ENCODE measurements at places on chromosomes 5 and 9.

- no peak for DNase-seq
These were observed 42.4 kb downstream of the CPLANE1 start for GRCh38 chr5:37206736-37207135.

- DNase-seq, result no peak
These were observed 117.5 kb upstream of the ZNF366 start for GRCh38 chr5:72624641-72625236.

GRCh38 chr5:65184780-65185179, 296.9 kb downstream of the ADAMTS6 start:
- no peak for DNase-seq

DNA sequence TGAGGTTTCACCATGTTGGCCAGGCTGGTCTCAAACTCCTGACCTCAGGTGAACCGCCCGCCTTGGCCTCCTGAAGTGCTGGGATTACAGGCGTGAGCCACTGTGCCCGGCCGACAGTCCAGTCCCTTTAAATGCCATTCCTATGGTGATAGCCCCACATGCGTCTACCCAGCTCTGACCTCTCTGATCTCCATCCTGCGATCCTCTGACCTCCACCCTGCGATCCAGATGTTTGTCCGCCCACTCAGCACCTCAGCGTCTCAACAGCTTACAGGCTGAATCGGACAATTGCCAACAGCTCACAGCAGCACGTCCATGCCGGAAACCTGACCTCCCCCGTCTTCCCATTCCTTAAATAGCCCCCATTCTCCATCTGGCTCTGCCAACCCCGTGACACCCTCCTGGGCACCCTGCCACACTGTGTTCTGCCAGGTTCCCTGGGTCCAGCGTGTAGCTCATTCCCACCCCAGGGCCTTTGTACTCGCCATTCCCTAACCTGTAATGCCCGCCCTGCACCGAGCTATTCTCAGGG, 44.0 kb upstream of the RNU6ATAC start:
- DNase-seq, result no peak

- DNase-seq, result peak; percentile 39
These were observed 639 bp downstream of the EHMT1 start for GRCh38 chr9:137619240-137620047.

- DNase-seq, result peak; percentile 16
These were observed 119.9 kb downstream of the KCNIP1 start for GRCh38 chr5:170623576-170624181.

- DNase-seq, result no peak
These were observed 17.9 kb downstream of the HNRNPK start for GRCh38 chr9:83962165-83962564.

DNA sequence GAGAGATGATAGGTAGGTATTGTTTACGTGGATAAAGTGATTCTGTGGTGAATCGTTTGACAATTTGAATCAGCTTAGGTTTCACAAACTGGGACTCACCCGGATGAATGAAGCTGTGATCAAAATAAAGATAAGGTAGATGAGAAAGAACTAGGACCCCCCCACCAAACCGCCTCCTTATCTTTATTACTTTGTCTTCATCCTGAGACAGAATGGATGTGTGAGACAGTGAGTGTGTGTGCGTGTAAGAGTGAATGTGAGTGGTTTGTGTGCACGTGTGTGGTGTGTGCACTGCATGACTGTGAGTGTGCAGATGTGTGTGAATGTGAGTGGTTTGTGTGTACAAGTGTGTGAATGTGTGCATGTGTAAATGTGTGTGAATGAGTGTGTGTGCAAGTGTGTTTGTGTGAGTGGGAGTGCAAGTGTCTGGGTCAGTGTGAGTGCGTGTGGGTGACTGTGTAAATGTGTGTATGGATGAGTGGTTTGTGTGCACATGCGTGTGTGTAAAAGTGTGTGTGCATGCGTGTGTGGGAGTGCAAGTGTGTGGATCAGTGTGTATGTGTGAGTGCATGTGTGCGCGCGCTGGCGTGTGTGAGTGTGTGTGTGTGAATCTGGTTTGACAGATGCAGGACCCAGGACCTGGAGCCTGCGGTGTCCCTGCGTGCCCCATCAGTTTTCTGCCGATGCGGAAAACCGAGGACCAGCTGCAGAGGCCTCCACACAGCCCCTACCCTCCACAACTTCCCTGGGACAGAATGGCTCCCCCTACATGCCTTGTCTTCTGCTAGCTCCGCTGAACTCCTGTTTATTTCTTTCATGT, 11.4 kb upstream of the ENG start:
- peak; percentile 39 for DNase-seq

- DNase-seq, result no peak
These were observed 22.7 kb downstream of the CHD1 start for GRCh38 chr5:98905857-98906688.

- no peak for DNase-seq
These were observed 27.4 kb downstream of the TENT4A start for GRCh38 chr5:6740586-6741150.

GRCh38 chr9:9124616-9125015, 1325.0 kb upstream of the DMAC1 start:
- no peak for DNase-seq

- DNase-seq, result no peak
These were observed 357.4 kb upstream of the CCNH start for GRCh38 chr5:87770016-87770570.

GRCh38 chr5:78500028-78500427, 139.6 kb downstream of the SCAMP1 start:
- no peak for DNase-seq

- no peak for DNase-seq
These were observed 58.7 kb upstream of the SUSD1 start for GRCh38 chr9:112233769-112234168.

- DNase-seq, result no peak
These were observed 2.7 kb upstream of the PDGFRB start for GRCh38 chr5:150158170-150158949.

DNA sequence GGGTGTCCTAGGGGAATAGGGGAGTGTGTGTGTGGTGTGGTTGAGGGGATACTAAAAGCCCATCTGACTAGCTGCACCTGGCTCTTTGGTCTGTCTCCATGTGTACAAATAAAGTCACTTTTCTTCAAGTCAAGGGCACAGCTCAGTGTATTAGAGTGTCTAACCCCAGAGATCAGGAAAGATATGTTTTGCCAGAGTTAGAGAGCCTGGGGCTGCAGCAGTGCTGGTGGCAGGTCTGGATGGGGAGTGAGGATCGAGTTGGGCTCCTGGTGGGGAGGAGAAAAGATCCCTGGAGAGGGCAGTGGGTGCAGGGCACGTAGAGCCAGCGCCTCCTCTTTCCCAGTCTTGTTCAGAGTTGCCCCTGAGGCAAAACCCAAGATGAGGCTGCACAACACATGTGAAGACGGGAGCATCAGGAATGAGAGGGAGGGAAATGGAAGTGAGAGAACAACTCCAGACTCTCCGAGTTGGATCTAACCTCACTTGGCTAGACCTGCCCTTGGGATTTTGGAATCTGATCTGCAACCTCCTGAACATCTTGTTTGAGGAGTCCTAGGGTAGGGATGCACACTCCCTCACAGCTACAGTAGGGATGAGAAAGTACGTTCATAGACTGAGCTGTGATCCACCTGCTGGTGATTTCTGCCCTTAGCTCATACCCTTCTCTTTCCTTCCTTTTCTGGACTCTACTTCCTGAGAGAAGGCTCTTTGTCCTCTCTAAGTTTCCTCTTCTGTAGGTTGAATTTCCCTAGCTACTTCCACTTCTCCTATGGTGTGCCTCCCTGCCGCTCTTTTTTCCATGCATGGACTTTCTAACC, 309.9 kb downstream of the ZSWIM6 start:
- DNase-seq, result no peak

- DNase-seq, result no peak
These were observed 21.6 kb upstream of the RXRA start for GRCh38 chr9:134304690-134305089.

GRCh38 chr5:143865426-143866025, 53.6 kb downstream of the HMHB1 start:
- DNase-seq, result no peak

DNA sequence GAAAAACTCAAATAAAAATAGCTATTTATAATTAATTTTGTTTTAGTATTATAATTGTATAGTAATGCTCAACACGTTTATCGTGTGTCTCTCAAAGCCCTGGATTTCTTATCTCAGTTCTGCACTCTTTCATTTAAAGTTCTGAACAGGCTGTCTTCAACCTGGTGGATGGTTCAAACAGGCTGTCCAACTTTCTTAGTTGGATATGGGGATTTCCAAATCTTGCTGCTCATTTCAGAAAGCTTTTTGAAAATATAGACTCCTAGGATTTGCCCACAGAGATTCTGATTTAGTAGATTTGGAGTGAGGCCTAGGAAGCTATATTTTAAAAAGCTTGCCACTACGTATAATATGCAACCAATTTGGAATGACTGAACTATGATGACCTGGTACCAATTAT, 120.3 kb downstream of the GRIA1 start:
- no peak for DNase-seq

DNA sequence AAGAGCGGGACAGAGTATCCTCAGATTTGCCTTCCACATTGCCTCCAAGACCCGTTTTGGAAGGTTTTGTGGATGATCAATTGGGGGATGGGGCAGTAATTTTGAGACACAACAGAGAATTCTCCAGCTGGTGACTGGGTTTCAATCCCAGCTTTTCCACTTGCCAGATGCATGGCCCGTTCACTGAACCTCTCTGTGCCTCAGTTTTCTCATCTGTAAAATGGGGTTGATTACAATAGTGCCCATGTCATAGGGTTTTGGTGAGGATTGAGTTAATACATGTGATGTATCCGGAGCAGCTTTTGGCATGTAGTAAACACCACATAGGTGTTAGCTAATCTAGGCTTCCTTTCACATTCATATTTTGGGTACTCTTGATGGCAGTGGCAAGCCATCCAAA, 59.7 kb downstream of the PSAT1 start:
- DNase-seq, result no peak
